ENCODE measurements at places on chromosomes 13 and 19. TPM values are rescaled to one million over a fixed set of nuclear protein-coding genes. Genes with fewer than 3 reads are reported as not detected.

The CEACAM3 gene
- total RNA-seq: not detected

The ADGRE2 gene
- total RNA-seq: 4.9 TPM

The BCL2L12 gene
- total RNA-seq: 14.7 TPM

The ZNF20 gene
- 1.5 TPM for total RNA-seq

The CYP4F22 gene
- total RNA-seq: 12.3 TPM

The PRTN3 gene
- total RNA-seq: not detected

The GDF15 gene
- total RNA-seq: 25.5 TPM

The SHD gene
- total RNA-seq: not detected

DNA sequence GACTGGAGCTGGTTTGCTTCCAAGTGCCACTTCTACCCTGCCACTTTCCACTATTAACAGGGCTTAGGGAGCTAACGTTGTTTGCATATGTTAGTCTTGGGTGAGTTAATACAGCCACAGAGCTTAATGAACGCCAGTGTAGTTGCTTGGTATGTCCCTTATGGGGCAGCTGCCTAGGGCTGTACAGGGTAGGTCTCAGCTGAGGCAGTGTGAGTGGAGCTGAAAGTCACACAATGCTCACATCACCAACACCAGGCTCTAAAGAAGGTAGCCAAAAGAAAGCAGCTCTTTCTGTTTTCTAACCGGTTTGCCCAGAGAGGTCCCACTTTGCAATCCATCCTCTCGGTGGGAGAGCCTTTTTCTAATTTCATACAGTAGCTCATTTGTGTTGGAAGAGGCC lies 186.2 kb downstream of the RGCC start:
- no peaks in the 10 kb centered on the region for H3K27me3 ChIP-seq
- no peak overlapping the region for H3K27ac ChIP-seq
- no peak for DNase-seq
- H3K4me3 ChIP-seq: no peak overlapping the region

DNA sequence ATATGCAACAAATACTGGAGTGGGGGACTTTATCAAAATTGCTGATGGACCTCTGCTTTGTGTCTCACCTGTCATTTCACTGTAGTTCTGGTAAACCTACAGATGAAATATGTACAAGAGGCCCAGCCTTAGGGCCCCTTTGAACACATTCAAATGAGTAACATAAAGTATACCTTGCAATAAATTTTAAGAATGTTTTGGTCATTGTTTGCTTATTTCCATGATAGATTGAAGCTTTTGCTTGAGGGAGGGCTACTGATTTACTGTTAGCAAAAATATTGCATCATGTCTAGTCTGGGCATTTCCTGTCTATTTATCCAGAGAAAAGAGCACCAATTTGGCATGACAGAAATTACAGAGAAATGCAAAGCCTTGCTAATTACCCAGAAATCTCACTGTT lies 705.5 kb upstream of the PCDH9 start:
- H3K4me3 ChIP-seq: no peak overlapping the region
- H3K27me3 ChIP-seq: no peaks in the 10 kb centered on the region

DNA sequence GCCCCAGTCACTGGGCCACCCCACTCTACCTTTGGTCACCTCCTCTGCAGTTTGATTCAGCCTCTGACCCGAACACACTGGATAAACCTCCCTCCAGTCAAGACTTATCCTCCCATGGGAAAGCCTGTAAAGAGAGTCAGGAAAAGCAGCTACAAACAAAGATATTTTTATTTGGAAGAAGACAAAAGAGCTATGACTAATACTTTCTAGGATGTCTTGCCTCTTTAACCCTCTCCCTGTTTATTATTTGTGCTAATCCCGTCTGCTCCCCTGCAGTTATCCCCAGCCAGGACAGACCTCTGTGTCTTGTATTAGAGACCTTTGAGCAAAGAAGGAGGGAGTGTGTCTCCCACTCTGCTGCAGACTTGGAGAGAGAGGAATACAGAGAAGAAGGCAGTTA lies 178.3 kb downstream of the EFNB2 start:
- H3K4me3 ChIP-seq: no peak overlapping the region
- H3K36me3 ChIP-seq: no peaks in the 10 kb centered on the region
- H3K27me3 ChIP-seq: no peaks in the 10 kb centered on the region
- no peak overlapping the region for H3K27ac ChIP-seq
- H3K4me1 ChIP-seq: no peaks in the 10 kb centered on the region
- DNase-seq: no peak

DNA sequence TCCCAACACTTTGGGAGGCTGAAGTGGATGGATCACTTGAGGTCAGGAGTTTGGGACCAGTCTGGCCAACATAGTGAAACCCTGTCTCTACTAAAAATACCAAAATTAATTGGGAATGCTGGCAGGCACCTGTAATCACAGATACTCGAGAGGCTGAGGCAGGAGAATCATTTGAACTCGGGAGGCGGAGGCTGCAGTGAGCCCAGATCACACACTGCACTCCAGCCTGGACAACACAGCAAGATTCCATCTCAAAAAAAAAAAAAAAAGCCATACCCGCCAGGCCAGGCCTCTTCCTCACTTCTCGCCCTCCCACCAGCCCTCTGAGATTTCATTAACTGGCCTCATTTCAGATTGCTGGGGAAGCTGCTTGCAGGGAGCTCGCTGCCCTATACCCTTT lies 7.7 kb upstream of the RELB start:
- no peak overlapping the region for H3K4me3 ChIP-seq
- DNase-seq: no peak
- H3K27me3 ChIP-seq: no peaks in the 10 kb centered on the region
- H3K36me3 ChIP-seq: peaks cover 43% of the 10 kb centered on the region

GRCh38 chr13:77674852-77675251 lies 22.6 kb upstream of the SLAIN1 start:
- no peaks in the 10 kb centered on the region for H3K27me3 ChIP-seq
- H3K36me3 ChIP-seq: no peaks in the 10 kb centered on the region
- H3K27ac ChIP-seq: no peak overlapping the region
- H3K4me3 ChIP-seq: no peak overlapping the region
- no peaks in the 10 kb centered on the region for H3K4me1 ChIP-seq

DNA sequence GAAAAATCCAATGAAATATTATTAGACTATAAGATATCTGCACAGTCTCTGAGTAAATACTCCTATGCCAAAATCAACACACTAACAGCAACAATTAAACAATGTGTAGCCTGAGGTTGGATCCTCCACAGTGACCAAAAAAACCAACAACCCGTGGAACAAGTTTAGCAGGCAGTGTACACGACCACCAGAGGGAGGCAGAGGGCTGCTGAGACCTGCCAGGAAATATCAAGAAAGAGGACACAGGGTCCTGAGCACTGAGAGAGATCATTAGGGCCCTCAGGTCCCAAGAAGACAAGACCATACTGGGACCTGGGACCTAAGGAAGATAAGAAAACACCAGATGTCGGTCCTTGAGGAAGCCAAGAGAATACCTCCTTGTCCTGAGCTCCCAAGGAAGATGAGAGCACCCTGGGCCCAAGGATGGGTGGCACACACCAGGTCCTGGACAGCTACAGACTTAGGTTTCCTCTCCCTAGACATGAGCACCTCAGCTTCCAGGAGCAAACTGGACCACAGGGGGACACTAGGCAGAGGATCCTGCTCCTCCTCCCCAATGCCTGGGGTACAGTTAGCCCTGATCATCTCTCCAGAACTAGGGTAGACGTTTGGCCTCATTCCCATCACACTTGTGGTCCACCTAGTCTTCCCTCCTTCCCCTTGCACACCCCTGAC lies 822 bp upstream of the ZNF274 start:
- peaks cover 15% of the 10 kb centered on the region for H3K4me1 ChIP-seq
- H3K4me3 ChIP-seq: peak overlapping the region; percentile 97
- peak overlapping the region; percentile 89 for H3K27ac ChIP-seq

GRCh38 chr13:113589251-113589960 lies 4.9 kb downstream of the TFDP1 start:
- no peak overlapping the region for H3K4me3 ChIP-seq
- no peak overlapping the region for H3K27ac ChIP-seq
- H3K4me1 ChIP-seq: peaks cover 29% of the 10 kb centered on the region
- DNase-seq: peak; percentile 71
- H3K27me3 ChIP-seq: no peaks in the 10 kb centered on the region

DNA sequence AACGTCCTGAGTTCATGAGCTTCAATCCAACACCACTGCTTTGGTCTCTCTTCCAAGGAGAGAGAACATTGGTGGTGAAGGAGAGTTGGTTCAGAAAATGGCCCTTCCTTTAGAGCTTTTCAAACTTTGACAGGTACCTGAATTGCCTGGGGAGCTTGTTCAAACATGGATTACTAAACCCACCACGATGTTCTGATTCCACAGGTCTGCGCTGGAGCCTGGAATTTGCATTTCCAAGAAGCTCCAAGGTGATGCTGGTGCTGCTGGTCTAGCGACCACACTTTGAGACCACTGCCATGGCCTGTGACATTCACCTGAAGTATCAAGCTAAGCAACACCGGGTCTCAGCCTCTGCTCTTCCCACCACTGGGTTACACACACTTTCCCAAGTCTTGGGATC lies 60.2 kb downstream of the GSX1 start:
- H3K27ac ChIP-seq: no peak overlapping the region
- no peak for DNase-seq
- no peaks in the 10 kb centered on the region for H3K27me3 ChIP-seq
- H3K36me3 ChIP-seq: no peaks in the 10 kb centered on the region
- H3K4me1 ChIP-seq: no peaks in the 10 kb centered on the region

DNA sequence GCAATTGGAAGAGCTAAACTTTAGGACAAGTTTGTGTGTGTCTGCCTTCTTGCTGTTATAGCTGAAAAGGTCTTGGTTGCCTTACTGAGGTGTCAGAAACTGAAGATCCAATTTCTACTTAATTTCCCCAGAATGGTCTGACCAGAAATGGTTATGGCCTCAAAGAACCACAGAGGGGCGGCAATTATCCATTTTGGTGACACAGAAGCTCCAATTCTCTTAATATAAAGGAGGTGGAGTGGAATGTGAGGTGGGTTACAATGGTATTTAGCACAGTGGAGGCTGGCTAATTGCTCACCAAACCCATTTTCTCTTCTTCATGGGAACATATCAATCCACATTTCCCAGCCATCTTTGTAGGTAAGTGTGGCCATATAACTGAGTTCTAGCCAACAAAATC lies 1157.2 kb downstream of the OLFM4 start:
- no peak overlapping the region for H3K27ac ChIP-seq
- no peak overlapping the region for H3K4me3 ChIP-seq
- no peaks in the 10 kb centered on the region for H3K36me3 ChIP-seq
- DNase-seq: no peak
